Epithelial cell of proximal tubule (primary cell): ENCODE measurements at places on chromosomes 1 and 21. TPM values are rescaled to one million over a fixed set of nuclear protein-coding genes. Genes with fewer than 3 reads are reported as not detected.

The ST6GALNAC5 gene
- total RNA-seq: 1.3 and 1.4 TPM in 2 replicates

The IFNLR1 gene
- total RNA-seq: 3.6 and 4.2 TPM in 2 replicates

The AADACL4 gene
- total RNA-seq: not detected in 2 replicates

The HSD3B1 gene
- 0.07 TPM in 1 of 2 replicates, not detected in the other for total RNA-seq

The PCAT6 gene
- 0.17 TPM in 1 of 2 replicates, not detected in the other for total RNA-seq

DNA sequence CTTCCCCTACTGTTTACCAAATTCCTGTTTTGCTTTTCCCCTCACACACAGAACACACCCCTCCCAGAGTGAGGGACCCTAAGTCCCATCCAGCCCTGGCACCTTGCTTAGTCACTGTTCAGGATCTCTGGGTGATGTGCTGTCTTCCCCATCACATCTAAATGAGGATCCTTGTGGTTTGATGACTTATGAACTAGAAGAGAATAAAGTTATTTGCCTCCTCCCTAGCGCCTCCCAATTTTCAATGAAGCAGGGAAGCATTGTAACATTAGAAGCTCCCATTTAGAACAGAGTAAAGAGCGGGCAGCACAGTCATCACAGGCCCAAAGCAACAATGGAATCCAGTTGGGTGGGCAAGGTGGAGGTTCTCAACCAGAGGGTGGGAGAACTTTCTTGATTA, 27.0 kb downstream of the DISC1 start:
- DNase-seq: no peak

- no peak for DNase-seq
Measured at GRCh38 chr1:232476538-232476950, 153.4 kb downstream of the SIPA1L2 start.

DNA sequence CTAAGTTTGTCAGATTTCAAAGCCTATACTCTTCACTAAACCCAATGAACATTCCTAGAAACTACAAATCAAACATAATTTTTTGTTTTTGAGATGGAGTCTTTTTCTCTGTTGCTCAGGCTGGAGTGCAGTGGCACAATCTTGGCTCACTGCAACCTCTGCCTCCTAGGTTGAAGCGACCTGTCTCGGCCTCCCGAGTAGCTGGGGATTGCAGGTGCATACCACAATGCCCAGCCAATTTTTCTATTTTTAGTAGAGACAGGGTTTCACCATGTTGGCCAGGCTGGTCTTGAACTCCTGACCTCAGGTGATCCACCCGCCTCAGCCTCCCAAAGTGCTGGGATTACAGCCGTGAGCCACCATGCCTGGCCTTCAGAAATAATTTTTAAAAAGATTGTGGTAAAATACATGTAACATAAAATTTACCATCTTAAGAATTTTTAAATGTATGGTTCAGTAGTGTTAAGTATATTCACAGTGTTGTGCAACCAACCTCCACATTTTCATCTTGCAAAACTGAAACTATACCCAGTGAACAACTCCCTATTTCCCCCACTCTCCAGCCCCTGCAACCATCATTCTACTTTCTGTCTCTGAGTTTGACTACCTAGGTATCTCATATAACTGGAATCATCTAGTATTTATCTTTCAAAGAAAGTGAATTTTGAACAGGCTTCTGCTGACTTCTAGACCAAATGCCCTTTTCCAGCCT, 2.7 kb upstream of the CFAP141 start:
- DNase-seq: no peak

DNA sequence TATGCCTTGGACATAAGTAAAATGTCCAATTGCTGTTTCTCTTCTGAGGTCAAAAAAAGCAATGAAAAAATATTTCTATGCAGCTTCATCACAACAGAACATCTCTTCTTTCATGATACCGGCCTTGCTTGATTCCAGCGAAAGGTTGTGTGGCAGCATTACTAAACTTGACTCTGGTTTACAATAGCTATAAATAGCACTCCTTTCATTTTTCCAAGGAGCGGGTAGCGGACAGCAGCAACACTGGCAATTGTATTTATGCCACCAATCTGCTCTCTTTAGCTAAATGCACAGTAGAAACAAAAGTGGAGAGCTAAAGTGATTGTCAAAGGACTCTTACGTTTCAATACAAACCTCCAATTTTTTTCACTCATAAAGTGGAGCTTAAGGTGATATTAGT, 7.5 kb upstream of the DAB1 start:
- DNase-seq: no peak

DNA sequence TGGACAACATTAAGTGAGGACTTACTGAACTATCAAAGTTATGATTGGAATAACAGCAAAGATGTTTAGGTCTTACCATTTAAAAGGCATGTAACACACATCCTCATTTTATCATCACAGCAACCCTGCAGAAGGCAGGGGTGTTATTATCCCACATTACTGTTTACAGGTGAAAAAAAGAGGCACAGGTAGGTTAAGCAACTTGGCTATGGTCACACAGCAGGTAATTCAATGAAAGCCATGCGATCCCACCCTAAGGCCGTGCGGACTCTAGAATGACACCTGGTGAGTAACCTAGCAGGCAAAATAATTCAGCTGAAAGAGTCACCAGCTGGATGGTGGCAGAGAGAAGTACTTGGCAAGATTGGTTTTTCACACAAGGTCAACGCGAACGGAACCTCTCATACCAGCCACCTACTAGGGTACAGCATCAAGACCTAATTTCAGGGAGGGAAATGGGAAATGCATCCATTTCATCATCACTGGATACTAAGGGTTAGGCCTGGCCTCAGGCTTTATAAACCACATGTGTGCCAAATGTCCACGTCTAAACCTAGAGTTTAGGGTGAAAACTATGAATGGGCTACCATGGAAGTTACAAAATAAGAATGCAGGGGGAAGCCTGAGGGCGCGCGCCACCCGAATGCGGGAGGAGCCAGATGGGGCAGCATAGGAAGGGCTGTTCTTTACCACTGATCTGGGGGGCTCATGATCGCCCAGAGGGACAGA, 85.3 kb downstream of the SLC66A1 start:
- no peak for DNase-seq

- no peak for DNase-seq
Measured at GRCh38 chr1:42690477-42691156, 8.4 kb downstream of the YBX1 start.
